ENCODE measurements at places on chromosomes 2 and 18. TPM values are rescaled to one million over a fixed set of nuclear protein-coding genes. Genes with fewer than 3 reads are reported as not detected.

Gene TUBA3D
- not detected for total RNA-seq

Gene MLPH
- 4.3 TPM for total RNA-seq

Gene SH3RF3
- total RNA-seq, result 1.7 TPM

Gene FLACC1
- 1.2 TPM for total RNA-seq

Gene CYTIP
- total RNA-seq, result not detected

Gene TTN
- total RNA-seq, result 0.34 TPM

Gene IL1RL2
- total RNA-seq, result not detected

Gene PTPRM
- total RNA-seq, result 23.9 TPM

Gene SLC16A14
- total RNA-seq, result 4.4 TPM

Gene NPPC
- total RNA-seq, result 18.5 TPM

Gene SIGLEC15
- not detected for total RNA-seq

Gene CARF
- total RNA-seq, result 9.1 TPM

Gene SPHKAP
- total RNA-seq, result 0.71 TPM

Gene HRH4
- total RNA-seq, result not detected

Gene SRD5A2
- total RNA-seq, result not detected

Gene COL4A4
- 0.05 TPM for total RNA-seq
